Naive B cell (primary cell): ENCODE measurements at places on chromosomes 5 and 9. TPM values are rescaled to one million over a fixed set of nuclear protein-coding genes. Genes with fewer than 3 reads are reported as not detected.

The PRDM9 gene
- polyA plus RNA-seq = not detected

The SV2C gene
- polyA plus RNA-seq = not detected

The GRIN1 gene
- polyA plus RNA-seq = not detected

The SLC34A1 gene
- polyA plus RNA-seq = not detected

The PRR16 gene
- not detected for polyA plus RNA-seq

The INSL4 gene
- not detected for polyA plus RNA-seq

The ANKRD31 gene
- polyA plus RNA-seq = 0.04 TPM

The SLC1A3 gene
- not detected for polyA plus RNA-seq

The SAXO1 gene
- polyA plus RNA-seq = 0.25 TPM

The CNTNAP3 gene
- not detected for polyA plus RNA-seq

The PFN3 gene
- not detected for polyA plus RNA-seq

The SHISAL2B gene
- not detected for polyA plus RNA-seq

The IL3 gene
- polyA plus RNA-seq = not detected

The FAM221B gene
- polyA plus RNA-seq = not detected

The ODF2 gene
- 11.2 TPM for polyA plus RNA-seq

The FBP2 gene
- polyA plus RNA-seq = not detected

The FRRS1L gene
- polyA plus RNA-seq = not detected

The ZFP37 gene
- 1.7 TPM for polyA plus RNA-seq

The FABP6 gene
- polyA plus RNA-seq = not detected

The OR2K2 gene
- not detected for polyA plus RNA-seq

The NOXA1 gene
- 2.3 TPM for polyA plus RNA-seq

The EFNA5 gene
- polyA plus RNA-seq = not detected

The SPATA31C1 gene
- polyA plus RNA-seq = not detected

The CCDC112 gene
- polyA plus RNA-seq = 11.4 TPM

The SHB gene
- polyA plus RNA-seq = 0.19 TPM

The ALDOB gene
- not detected for polyA plus RNA-seq

The FCN2 gene
- not detected for polyA plus RNA-seq

The PROB1 gene
- 0.80 TPM for polyA plus RNA-seq

The PCDHB5 gene
- not detected for polyA plus RNA-seq

The CPLANE1 gene
- polyA plus RNA-seq = 1.9 TPM

The PCDHGC5 gene
- not detected for polyA plus RNA-seq

The GHR gene
- polyA plus RNA-seq = not detected

The C7 gene
- polyA plus RNA-seq = not detected

The UGT3A2 gene
- not detected for polyA plus RNA-seq

The TUSC1 gene
- polyA plus RNA-seq = 5.5 TPM

The ANKRD55 gene
- not detected for polyA plus RNA-seq

The CDC20B gene
- not detected for polyA plus RNA-seq

The SPATA31A3 gene
- polyA plus RNA-seq = not detected

The GALNT12 gene
- polyA plus RNA-seq = 0.64 TPM

The RASA1 gene
- polyA plus RNA-seq = 7.6 TPM

The CD74 gene
- 22,737 TPM for polyA plus RNA-seq

The IL31RA gene
- not detected for polyA plus RNA-seq

The ZNF883 gene
- polyA plus RNA-seq = 3.2 TPM

The GKAP1 gene
- polyA plus RNA-seq = 4.3 TPM

The SLC46A2 gene
- 0.22 TPM for polyA plus RNA-seq

The XRCC4 gene
- 8.6 TPM for polyA plus RNA-seq

The SLCO4C1 gene
- 0.05 TPM for polyA plus RNA-seq

The CA9 gene
- not detected for polyA plus RNA-seq

The GPRIN1 gene
- 0.08 TPM for polyA plus RNA-seq
